Fibroblast of upper back skin (primary cell): ENCODE measurements at places on chromosomes 12 and 14.
A peak's percentile ranks its signal among the peaks of the same experiment; 100 is the strongest.

GRCh38 chr12:47986291-47986660, 18.0 kb downstream of the COL2A1 start:
- DNase-seq: no peak

GRCh38 chr14:64698903-64699302, 5.3 kb upstream of the PLEKHG3 start:
- DNase-seq: no peak

DNA sequence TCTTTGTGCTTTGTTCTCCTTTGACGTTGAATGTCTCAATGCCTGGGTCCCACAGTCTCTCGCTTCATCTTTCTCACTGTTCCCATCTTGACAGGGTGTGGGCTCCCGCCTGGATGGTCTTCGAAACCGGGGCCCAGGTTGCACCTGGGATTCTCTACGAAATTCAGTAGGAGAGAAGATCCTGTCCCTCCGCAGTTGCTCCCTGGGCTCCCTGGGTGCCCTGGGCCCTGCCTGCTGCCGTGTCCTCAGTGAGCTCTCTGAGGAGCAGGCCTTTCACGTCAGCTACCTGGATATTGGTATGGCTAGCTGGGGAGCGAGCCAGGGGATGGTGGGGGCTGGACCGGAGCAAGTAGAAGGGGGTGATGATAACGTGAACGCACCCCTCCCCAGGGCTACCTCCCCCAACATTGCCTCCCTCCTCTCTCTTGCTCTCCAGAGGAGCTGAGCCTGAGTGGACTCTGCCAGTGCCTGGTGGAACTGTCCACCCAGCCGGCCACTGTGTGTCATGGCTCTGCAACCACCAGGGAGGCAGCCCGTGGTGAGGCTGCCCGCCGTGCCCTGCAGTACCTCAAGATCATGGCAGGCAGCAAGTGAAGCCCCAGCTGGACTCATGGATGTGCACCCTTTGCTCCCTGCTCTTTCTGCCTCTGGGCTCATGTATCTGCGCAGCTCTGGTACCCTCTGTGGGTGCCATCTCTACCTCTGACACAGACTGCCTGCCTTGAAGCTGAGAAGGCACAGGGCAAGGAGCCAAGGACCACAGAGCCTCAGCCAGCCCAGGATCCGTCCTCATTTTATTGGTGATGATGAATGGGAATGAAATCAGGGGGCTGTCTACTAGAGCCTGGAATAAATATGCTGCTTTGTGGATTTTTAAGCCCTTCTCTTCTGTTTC, 1.5 kb downstream of the NPFF start:
- DNase-seq: no peak

DNA sequence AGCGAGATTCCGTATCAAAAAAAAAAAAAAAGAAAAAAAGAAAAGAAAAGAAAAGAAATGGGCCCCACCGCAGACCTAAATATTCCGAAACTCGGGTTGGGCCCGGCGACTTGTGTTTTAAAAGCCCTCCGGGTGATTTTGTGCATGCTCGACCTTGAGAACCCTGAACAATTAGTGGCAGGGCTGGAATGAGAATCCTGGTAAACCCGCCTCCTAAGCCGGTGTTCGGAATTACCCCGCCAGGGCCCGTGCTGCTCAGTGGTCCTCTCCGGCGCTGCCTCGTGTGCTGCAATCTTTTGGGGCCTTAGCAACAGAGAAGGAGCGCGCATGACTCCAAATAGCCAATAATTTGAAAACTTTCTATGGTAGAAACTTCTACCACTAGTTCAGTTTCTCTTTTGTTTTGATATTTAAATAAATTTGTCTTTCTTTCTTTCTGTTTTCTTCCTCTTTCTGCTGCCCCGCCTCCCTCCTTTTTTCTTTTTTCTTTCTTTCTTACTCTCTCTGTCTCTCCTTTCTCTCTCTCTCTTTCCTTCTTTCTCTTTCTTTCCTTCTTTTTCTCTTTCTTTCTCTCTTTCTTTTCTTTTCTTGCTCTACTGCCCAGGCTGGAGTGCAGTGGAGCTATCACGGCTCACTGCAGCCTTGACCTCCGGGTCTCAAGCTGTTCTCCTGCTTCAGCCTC, 1.5 kb upstream of the GALNT6 start:
- peak; percentile 36 for DNase-seq

- no peak for DNase-seq
These were observed 341.2 kb upstream of the KITLG start for GRCh38 chr12:88921434-88921833.

DNA sequence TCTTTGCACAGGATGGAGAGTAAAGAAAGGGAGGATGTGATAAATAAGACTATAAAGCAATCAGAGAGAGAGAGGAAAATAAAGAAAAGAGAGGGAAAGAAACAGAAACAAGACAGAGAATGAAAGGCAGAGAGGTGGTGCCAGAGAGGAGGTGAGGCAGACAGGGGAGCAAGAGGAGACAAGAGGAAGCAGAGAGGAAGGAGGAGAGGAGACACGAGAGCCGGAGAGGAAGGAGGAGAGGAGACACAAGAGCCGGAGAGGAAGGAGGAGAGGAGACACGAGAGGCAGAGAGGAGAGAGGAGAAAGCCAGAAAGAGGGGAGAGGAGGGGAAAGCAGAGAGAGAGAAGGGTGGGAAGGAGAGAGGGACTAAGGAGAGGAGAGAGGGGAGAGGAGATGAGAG, 125.2 kb downstream of the PAPOLA start:
- DNase-seq: no peak

- DNase-seq: no peak
These were observed 595.5 kb downstream of the GALC start for GRCh38 chr14:87397499-87397898.

GRCh38 chr12:124921200-124922031, 7.0 kb upstream of the UBC start:
- peak; percentile 74 for DNase-seq

GRCh38 chr14:68960123-68960522, 19.0 kb downstream of the ACTN1 start:
- DNase-seq: no peak

DNA sequence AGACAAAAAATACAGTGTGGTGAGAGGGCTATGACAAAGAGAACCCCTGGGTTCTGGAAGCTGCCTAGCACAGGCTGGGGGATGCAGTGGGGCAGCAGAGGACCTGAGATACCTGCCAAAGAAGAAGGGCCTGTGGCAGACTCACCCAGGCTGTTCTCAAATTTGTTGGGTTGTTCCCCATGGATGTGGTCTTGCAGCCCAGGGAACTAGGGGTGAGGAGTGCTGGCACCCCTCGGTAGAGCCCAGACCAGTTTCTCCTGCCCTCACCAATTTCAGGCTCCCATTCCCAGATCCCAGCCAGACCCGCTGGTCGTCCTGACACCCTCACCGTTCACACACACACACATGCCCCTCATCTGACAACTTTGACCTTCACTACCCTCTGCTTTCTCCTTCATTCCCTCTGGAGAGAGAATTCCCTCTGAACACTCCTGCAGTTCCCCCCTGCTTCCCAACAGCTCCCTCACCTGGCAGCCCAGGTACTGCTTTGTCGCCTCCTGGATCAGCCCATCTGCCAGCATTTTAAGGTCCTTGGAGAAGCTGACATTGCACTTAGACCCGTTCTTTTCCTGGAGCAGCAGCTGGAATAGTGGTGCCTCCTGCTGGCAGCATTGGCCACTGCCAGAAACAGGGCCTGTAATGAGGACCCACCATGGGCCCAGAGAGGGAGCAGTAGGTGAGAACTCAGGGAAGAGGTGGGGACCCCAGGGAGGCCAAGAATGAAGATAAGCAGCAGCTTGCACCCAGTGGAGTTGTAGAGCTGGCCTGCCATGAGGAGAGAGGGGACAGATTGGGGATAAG, 5.9 kb upstream of the GDF11 start:
- DNase-seq: peak; percentile 66

- DNase-seq: peak; percentile 86
These were observed 90.2 kb downstream of the FUT8 start for GRCh38 chr14:65502676-65503124.

DNA sequence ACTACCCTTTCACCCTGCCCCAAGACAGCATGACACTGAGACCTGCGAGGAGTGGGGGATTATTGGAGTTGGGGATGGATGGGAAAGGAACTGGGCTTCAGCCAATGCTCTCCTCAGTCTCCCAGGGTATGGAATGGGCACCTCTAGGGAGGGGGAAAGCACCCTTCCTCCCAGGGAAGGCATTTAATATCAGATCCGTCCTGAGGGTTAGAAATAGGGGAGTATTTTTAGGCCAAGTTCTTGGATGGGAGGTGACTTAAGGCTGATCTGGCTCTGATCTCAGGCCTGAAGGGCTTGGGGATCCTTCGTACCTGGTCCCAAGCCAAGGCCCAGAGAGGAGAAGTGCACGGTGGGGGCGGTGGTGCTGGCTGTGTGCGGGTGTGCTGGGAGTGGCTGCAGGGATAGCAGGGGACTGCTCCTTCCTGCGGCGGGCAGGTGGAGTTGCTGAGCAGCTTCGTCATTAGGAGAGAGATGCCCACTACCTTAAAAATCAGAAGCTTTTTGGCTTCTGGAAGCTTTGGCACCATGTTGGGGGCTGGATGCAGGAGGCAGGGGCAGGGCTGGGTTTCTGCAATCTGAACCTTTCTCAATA, 7.0 kb upstream of the CEBPE start:
- no peak for DNase-seq

GRCh38 chr12:109621901-109622364, 48.3 kb downstream of the MVK start:
- DNase-seq: no peak

GRCh38 chr12:1204581-1205121, 213.6 kb downstream of the ERC1 start:
- DNase-seq: no peak

GRCh38 chr14:51811706-51812105, 48.7 kb upstream of the GNG2 start:
- DNase-seq: no peak

- no peak for DNase-seq
These were observed 100.0 kb upstream of the EEA1 start for GRCh38 chr12:93029091-93029490.

GRCh38 chr12:115413626-115414025, 729.7 kb upstream of the TBX3 start:
- DNase-seq: no peak

DNA sequence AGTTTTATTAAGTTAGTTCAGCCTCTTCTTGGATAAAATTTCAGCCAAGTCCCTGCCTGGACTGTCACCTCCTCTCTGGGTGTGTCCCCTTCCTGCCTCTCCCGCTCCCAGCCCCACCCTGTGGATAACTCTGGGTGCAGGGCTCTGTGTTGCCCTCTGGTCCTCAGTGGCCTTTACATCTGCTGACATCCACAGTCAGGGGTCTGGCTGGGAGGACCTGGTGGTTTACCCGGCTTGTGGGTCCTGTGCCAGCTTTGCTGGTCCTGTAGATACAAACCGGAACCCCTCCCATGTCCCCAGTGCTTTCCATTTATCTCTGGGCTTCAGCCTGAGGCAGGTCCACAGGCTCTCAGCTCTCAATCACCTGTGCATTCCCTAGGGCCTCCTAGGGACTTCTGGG, 28.9 kb upstream of the PLEKHG3 start:
- no peak for DNase-seq

GRCh38 chr14:59301354-59301753, 112.9 kb downstream of the DAAM1 start:
- no peak for DNase-seq

- no peak for DNase-seq
These were observed 22.2 kb upstream of the EDDM3A start for GRCh38 chr14:20723488-20723887.

DNA sequence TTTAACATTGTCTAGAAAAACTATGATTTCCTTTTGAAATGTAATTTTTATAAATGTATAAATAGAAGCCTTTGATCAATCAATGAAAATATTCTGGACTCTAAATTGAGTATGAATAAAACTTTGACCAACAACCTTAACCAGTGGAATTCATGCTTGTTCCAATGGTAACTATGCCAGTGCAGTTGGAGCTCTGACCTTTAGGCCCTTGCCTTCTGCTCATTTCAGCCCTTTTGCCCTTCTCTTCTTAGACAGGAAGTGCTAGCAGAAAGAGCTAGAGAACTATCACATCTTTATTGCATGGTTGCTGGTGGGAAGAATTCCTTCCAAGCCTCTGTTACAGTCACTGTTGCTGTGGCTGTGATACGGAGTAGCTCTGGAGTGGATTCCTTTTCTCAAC, 39.7 kb downstream of the TTC8 start:
- no peak for DNase-seq

- no peak for DNase-seq
These were observed 22.4 kb downstream of the ASB2 start for GRCh38 chr14:93953739-93954515.

GRCh38 chr12:119328111-119328510, 6.4 kb upstream of the CCDC60 start:
- DNase-seq: no peak
